Tibial nerve (tissue), 4 donors: ENCODE measurements at places on chromosomes 6 and 20. TPM values are rescaled to one million over a fixed set of nuclear protein-coding genes. Genes with fewer than 3 reads are reported as not detected.

The LY6G5C gene
- total RNA-seq, result not detected

The RBM39 gene
- 410 TPM for total RNA-seq

- DNase-seq, result no peak
These were observed 16.6 kb upstream of the EZR start for GRCh38 chr6:158835616-158836221.

- DNase-seq, result no peak
These were observed 14.8 kb downstream of the PAQR8 start for GRCh38 chr6:52376763-52377162.

DNA sequence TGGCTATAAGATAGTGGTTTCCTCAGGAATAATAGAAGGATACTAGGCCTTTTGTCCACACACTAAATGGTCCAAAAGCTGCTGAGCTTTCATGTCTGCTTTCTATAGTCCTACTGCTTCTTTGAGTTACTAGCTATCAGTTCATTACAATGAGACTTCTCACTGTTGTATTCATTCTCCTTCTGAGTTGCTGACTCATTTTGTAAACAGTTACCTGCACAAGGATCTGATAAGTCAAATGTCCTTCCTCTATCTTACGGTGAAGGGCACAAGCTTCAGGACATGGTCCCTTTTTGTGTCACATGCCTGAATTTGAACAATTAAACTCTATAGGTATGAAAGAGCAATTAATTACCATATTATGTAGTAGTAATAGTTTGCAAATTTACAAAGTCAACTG lies 90.5 kb downstream of the MAN1A1 start:
- DNase-seq, result no peak

DNA sequence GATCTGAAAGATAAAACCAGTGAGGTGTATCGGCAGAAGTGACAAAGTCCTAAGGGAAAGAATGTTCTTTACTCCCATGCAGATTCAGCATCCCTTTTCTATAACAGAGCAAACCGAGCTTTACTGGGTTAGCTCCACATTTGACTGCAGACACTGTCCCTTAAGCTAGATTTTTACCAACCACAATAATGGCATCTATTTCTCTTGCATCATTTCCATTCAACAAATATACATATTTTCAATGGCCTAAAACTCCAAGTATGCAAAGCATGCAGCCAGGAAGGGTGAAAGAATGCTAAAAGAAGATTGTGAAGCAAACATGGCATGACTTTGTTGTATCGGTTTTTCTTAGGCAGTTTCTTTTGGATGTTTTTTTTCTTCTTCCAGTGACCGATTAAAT lies 255.4 kb downstream of the OGFRL1 start:
- DNase-seq, result no peak
